Stimulated activated CD8-positive, alpha-beta memory T cell treated with anti-CD3 and anti-CD28 coated beads, Interleukin-4, amount 100 ng/mL, for 1 hour (primary cell): ENCODE measurements at places on chromosomes 3 and 15.

GRCh38 chr3:170787464-170787863 lies 82.5 kb downstream of the RPL22L1 start:
- no peak for DNase-seq

DNA sequence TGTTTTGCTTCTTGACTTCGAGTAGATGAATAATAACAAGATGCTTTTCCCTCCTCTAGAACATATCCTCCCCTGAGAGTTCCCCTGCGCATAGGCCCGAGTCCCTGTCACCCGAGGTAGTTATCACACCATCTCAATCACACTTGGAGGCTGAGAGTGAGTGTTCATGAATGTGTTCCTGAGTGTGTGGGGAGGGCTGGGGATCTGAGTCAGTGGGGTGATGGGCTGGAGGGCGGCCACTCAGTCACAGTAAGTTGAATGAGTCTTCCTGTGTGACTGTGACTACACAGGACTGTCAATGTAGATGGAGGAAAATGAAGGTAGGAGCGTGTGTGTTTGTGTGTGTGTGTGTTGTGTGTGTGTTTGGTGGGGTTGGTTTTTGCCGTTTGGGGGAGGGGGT lies 71.0 kb downstream of the SETD5 start:
- DNase-seq: no peak

DNA sequence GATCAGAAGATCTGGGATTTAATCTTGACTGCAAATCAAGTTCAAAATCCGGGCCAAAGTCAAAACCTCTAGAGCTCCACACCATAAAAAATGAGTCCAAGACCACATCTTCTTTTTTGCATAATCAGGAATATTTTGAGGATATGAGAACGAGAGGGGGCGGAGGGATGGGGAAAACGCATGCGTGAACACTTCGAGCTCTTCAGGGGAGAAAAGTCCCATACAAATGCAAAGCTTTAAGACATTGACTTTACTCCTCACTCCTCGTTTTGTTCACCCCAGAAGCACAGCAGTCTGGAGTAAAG lies 68.2 kb downstream of the SUMF1 start:
- no peak for DNase-seq

DNA sequence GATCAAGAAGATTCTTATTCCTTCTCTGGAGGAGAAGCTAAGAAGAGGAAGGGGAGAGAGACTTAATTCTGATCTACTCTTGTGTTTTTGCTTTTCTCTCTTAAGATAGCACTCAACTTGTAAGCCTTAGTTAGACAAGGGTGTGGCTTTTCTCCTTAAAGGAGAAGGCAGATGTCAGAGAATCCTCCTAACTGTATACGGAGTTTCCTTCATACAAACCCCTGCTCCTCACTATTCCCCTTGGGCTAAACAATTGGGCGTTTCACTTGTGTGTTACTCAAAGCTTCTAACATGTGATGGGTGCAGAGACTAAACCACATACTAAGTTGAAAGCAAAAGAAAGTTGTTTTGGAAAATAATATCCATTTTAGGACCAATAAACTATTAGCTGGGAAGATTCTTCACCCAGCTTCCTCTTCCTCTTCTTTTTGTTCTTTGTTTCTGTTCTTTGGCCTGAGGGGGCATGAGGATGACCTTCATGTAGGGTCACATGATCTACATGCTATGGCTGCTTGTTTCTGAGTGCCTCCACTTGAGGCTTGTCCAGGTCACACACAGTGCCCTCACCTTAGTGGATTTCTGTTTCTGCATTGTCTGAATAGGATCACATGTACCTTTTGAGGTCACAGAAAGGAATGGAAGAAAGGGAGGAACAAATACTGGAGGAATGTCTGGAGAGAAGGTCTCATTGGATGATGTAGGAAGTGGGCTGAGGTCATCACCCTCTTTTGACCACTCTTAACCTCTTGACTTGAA lies 14.6 kb downstream of the SPINK8 start:
- DNase-seq: no peak

DNA sequence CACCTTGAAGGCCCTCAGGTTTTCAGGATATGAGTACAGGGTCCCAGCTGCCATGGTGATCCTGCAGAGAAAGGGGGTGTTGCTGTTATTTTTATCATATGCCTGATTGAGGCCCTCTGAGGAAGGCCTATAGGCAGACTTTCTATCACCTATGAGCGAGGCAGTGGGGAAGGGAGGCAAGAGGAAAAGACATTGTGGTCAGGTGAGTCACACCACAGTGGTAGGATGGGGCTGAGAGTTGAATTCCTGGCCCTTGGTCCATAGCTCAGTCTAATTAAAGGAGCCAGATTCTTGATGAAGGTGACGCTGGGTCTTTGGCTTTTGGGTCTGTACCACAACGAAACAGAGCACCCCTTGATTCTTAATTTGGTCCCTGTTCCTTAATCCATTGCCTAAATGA lies 72.7 kb downstream of the ZNF621 start:
- DNase-seq: no peak

- no peak for DNase-seq
These were observed 114.9 kb downstream of the MCTP2 start for GRCh38 chr15:94346282-94346681.
